Stimulated activated CD4-positive, alpha-beta T cell treated with anti-CD3 and anti-CD28 coated beads, Interleukin-4, amount 100 ng/mL, for 1 hour (primary cell): ENCODE measurements at places on chromosomes 3 and 15.

- DNase-seq, result no peak
These were observed 77.3 kb upstream of the CGNL1 start for GRCh38 chr15:57298843-57299550.

- no peak for DNase-seq
These were observed 145.0 kb downstream of the MYLK start for GRCh38 chr3:123739106-123739505.

DNA sequence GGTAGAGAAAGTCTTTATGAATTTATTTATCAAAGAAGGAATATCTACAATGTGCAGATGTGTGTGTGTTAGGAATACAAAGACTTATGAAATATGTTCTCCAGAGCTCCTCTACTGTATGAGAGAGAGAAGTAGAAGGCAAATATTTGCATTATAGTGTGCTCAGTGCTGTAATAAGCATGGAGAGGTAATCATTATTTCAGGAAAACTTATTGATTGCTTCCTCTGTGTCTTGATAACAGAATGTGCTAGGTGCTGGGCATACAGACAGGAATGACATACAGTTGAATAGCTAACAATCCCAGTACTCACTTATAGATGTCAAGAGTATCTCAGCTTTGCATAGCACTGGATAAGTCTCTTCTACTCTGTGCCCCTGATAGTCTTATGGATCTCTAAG is 30.2 kb downstream of the ATG7 start:
- no peak for DNase-seq

- peak; percentile 10 for DNase-seq
These were observed 68.4 kb upstream of the CD96 start for GRCh38 chr3:111473550-111473949.

DNA sequence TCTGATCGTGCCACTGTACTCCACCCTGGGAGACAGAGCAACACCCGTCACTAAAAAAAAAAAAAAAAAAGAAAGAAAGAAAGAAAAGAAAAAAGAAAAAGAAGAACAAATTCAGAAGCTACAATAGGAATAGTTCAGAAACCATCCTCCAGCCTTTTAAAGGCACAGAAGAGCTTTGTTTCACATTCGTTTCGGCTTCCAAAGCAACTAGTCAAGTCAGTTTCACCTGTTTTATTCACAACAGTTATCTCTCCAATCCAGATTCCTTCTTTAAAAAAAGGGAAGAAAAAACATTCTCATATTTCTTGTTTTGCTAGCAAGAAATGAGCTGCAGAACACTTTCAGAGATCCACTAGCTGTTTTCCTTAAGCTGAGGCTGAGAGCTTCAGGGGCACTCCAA is 767.7 kb upstream of the CFAP20DC start:
- no peak for DNase-seq

DNA sequence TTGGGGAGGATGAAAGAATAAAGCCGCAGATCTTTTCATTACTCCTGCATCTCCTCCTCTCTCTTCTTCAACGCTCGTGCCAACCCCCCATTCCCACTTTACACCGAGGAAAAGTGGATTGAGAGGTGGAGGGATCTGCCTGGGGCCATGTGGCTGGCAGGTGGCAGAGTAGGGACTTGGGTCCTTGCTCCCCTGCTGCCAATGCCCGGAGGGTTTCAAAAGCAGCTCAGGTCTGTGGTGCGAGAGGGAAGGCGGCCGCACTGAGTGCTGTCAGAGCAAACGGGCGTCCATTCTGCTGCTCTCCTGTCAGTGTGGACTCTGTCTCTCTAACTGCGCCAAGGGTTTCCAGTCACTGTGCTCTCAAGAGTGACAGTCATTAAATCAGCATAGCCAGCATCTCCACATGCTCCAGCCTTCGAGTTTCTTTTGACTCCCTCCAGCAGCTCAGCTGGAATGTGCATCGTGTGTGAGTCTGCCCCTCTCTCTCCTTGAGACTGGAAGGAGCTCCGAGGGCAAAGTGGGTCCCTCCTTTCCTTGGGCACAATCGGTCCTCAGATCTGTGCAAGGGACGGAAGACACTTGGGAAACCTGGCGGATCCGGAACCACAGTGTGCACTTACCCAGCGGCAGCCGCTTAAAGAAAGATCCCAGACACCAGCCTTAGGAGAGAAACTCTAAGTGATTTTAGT is 68.6 kb downstream of the VGLL4 start:
- DNase-seq, result no peak

DNA sequence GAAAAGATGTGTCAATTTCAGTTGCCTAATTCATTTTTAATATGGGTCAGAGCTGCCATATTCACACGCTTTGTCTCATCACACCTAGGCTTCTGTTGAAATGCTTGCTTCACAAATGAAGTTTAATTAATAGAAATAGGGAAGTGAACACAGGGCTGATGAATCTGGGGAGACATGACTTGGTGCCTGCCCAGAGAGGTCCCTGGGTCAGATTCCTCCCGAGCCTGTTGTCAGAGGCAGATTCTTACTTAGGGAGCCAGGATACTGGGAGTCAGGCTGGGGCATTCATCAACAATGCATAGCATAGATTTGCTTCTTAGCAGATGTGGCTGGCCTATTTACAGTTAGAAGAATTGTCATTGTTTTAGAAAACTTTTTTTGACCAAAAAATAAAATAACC is 90.6 kb downstream of the CACNA1D start:
- DNase-seq, result no peak

DNA sequence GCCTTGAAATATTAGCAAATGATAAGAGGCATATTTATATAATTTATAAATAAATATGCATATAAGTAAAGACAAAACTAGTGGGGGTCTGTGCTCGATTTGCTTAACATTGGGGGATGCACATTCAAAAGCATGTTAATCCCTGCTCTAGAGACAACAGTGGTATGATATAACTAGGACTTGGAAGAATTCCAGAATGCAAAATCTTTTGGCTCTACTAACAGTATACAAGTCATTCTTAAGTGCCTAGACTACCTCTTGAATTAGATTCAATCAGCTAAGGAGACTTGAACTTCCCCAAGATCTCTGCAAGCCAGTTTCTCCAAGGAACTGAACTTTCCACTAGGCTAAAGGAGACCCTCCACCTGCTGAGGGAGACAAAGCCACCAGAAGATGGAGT is 282.7 kb upstream of the RORA start:
- DNase-seq, result no peak

DNA sequence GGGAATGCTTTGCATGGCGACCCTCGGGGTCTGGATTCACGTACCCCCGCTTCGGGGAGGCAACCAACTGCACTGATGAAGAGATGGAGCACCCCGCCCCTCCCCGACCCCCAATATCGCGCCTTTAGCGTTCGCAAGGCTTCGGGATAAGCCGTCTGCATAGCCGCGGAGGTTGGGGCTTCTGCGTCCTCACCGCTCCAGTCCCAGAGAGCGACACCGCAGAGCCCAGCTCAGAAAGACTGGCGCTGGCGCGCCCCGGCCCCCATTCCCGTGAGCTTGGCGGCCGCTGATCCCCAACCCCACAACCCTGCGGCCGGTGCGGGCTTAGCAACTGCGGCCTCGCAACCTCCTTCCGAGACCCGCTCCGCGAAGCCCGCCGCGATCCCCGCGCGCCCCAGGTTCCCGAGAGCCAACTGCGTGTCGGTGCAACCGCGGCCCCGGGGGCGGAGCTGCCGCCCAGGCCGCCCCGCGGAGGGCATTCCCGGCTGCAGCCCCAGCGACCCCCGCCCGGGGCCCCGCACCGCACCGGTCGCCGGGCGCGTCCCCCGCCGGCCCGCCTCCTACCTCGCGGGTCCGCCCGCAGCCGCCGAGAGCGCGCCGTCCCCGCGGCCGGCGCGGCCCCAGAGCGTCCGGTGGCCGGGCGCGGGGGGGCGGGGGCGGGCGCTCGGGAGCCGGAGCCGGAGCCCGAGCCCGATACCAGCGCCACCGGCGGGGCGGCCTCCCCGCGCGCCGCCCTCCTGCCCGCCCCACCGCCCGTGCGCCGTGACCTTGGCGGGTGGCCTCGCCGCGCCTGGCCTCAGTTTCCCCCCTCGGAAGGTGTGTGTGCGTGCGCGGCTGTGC is 79.5 kb downstream of the IQSEC1 start:
- DNase-seq, result peak; percentile 34

- DNase-seq, result no peak
These were observed 21.7 kb downstream of the MELTF start for GRCh38 chr3:197007953-197008352.

GRCh38 chr15:84570164-84570735 is 30.6 kb upstream of the ZSCAN2 start:
- peak; percentile 56 for DNase-seq

DNA sequence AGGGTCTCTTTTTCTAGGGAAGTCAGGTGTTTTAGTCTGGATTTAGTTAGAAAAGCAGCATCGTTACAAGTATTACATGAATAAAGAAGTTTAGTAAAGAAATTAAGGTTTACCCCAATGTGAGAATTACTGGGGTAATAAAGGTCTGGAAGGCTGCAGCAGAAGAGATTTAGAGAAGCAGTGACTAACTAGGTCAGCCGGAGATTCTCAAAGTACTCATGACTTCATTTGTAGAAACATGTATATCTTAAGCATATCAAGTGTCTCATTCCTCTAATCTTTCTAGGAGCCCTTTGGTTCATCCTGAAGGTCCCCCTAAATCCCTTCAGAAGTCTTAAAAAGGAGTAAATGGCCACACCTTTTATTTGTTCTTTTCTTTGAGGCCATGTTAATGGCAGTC is 26.0 kb downstream of the DTWD1 start:
- no peak for DNase-seq
